ENCODE measurements at places on chromosomes 1 and 21.

GRCh38 chr1:241778117-241778516 is 69.9 kb upstream of the EXO1 start:
- DNase-seq = no peak

DNA sequence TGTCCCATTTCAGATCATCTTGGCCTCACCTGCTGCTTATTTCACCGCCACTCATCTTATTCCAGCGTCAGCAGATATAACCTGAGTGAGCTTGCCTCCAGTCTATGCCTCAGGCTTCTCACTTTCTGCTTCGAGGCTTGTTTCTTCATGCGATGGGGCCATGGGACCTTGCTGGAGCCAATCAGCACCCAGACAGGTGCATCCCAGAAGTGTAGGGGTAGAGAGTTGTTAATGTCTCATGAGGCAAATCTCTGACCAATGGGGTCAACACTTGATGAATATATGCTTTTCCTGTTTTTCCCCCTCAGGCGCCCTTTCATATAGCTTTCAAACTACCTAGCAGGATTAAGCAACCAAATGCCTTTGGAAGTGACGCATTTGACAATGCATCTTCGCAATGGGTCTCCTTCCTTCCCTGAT is 935 bp upstream of the YIPF1 start:
- DNase-seq = no peak

GRCh38 chr1:228958741-228959140 is 223.5 kb downstream of the RHOU start:
- DNase-seq = no peak

- no peak for DNase-seq
These were observed 61.0 kb upstream of the NEK2 start for GRCh38 chr1:211736351-211736915.

DNA sequence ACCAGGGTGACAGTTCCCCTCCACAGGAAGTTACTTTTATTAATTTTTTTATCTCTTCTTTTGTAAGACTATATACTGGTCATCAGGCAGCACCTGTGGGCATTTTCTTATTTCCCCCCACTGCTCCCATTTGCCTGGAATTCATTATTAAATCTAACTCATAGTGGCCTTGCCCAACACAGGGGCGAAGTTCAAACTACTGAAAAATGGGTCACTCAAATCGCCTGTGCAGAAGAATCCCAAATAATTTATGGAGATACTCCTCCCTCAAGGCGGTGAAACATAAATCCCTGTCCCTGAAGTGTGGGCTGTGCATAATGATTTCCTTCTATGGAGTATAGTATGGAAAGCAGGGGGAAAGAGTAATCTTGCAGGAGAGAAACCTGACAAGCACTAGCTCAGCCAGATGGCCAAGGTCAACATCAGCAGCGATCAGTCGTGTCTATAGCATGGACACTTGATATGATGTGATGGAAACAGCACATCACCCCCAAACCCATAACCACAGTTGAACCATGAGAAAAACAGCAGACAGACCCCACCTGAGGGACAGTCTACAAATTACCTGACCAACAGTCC is 7.9 kb downstream of the CAMK2N1 start:
- DNase-seq = no peak

DNA sequence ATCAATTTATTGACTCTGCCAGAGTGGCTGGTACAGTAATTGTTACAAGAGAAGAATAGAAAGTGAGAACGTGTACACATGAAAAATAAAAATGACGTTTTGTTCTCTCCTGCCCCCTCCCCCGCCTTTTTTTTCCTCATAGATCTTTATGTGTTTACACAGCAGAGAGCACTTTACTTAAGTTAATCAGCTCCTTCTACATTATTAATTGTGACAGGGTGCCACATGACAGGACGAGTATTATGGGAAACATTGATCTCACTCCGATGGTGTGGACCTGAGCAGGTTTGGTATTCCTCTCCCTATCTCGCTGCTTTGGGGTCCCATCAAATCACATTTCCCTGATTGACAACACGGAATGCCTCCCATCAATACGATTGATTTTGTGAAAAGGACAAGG is 285.7 kb downstream of the TM2D1 start:
- DNase-seq = no peak

GRCh38 chr1:235953801-235954200 is 87.1 kb upstream of the LYST start:
- peak; percentile 83 for DNase-seq

- DNase-seq = no peak
These were observed 854 bp downstream of the MYCL start for GRCh38 chr1:39900662-39901463.
